ENCODE measurements at places on chromosomes 13 and 19.

DNA sequence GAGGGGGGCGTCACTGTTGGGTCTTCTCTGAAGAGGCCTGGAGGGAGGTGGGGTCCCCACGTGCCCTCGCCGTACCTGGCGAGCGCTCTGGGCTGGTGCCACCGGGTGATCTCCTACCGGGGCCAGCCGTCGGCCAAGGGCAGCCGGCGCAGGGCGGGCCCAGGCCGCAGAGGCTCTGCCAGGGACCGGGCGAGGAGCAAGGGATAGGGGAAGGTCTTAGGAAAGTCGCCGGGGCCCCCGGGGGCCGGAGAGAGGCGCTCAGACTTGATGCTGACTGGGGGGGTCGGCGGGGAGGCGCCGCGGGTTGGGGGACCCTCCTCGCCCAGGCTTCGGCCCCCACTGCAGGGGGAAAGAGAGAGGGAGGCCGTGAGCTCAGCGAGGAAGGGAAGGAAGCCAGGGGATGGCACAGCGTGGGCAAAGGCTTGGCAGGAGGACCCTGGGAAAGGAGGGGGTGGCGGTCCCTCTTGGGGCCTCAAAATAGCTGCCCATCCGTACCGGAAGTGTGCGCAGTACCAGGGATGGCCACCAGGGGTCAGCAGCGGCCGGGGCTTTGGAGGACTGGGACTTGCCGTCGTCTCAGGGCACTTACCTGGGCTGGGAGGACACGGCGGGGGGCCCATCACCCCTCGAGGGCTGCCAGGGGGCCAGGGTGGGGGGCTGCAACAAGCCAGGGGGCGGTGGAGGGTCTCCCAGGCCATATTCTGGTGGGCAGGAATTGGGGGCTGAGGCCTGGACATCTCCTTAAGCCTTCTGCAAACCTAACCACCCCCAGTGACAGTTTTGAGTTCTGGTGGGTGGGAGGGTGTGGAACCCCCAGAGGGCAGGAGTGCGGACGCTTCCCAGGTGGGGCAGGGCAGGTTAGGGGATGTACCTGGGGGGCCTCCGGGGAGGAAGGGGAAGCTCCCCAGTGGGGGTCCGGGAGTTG, 7.7 kb upstream of the TMEM161A start:
- DNase-seq, result peak; percentile 78

DNA sequence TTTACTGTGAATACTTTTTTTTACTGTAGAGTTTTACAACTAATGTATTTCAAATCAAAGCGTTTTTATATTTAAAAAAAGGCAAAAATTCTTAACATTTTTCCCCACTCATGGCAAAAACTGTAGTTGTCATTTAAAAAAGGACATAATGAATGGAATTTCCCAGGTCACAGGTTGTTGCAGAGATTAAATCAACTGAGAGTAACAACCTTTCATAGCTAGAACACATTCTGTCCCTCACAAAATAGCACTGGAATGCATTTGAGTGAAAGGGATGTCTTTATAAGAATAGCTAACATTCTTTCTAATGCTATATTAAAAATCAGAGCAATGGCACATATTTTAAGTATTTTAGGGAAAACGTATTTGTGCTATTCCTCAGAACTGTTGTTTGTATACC, 1393.3 kb upstream of the ATXN8OS start:
- no peak for DNase-seq

- peak; percentile 57 for DNase-seq
Observed at GRCh38 chr13:113862931-113863523, 849 bp downstream of the GAS6 start.

DNA sequence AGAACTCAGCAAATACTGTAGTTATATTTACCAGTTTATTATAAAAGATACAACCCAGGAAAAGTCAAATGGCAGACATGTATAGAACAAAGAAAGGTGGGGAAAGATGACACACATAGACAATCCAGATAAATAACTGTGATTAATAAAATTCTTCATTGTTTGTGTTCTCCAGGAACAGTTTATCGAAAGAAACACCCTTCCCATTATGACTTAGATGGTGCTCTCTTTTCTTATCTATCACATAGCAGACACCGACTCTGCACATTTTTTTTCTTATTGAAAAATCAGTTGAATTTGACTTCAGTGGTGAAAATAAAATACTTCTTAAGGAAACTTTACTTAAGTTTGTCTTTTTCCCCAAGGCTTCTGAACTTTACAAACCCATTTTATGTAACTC, 6.2 kb downstream of the ZNF708 start:
- no peak for DNase-seq

DNA sequence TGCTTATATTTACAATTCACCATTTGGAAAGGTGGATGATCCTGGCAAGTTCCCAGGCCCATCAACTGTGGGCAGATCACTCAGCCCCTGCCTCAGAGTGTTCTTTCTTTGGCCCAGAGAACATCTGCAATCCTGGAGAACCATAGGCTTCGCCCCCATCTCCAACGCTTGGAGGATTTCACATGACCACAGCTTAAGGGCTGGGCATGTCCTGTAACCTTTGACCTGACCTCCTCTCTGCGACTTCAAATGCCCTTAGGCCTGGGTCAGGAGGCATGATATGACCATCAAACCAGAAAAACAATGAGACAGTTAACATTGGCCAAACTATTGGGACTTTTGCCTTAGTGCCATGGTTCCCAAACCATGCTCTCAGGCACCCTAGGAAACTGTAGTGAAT, 7.2 kb upstream of the MBNL2 start:
- DNase-seq, result no peak

DNA sequence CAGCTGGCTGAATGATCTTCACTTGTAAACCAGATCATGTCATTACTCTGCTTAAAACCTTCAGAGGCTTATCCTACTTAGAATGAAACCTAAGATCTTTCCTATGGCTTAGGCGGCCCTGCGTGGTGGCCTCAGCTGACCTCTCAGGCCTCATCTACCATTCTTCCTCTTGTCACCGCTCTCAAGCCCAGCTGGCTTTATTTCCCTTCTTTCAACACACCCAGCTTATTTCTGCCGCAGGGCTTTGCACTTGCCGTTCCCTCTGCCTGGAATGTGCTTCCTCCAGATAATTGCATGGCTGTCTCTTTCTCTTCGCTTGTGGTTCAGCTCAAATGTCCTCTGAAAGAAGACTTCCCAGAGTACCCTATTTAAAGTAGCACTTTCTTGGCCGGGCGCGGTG, 3.6 kb upstream of the ASF1B start:
- DNase-seq, result no peak

DNA sequence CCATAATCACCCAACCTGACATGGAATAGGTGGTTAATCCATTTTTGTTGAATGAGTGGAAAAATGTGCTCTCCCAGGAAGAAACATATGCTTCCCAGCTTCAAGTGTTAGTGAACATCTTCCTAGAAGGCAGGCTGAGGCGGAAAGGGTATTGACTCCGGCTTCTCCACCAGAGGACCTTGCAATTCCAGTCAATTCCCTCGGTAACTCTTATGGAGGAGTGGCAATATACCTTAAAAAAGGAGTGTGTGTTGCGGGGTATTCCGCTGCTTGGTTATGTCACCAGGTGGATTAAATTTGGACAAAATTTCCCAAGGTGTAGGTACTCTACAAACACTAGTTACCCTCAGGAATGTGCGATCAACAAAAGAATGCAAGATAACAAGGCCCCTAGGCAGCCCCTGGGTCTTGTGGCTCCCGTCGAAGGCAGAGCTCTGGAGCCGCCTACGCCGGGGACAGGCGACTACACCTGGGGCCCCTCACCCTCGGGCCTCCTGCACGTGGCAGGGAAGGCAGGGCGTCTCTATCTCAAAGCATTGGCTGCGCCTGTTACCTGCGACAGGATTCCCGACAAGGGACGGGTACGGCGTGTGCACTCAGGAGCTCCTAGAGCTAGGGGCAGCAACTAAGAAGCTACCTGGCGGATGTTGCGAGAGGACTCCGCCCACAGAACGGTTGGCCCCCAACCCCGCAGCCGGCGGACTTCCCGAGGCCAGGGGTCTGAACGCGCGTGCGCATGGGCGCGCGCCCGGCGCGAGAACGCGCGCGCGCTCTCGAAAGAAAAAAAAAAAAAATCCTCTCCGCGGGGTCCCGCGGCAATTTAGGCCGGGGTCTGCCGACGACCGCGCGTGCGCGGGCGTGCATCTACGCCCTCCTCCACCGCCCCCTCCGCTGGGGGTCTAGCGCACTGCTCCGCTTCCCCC, at the start of gene WDR87:
WDR87 (minus strand) TSS at position 649 of the 923 bp plus-strand sequence. CDS start 8,355 bp downstream, outside the sequence.
- peak; percentile 89 for DNase-seq

All from upper lobe of left lung (tissue), 6 donors.